Fibroblast of mammary gland (primary cell): ENCODE measurements at places on chromosomes 3 and 15.
A peak's percentile ranks its signal among the peaks of the same experiment; 100 is the strongest.

DNA sequence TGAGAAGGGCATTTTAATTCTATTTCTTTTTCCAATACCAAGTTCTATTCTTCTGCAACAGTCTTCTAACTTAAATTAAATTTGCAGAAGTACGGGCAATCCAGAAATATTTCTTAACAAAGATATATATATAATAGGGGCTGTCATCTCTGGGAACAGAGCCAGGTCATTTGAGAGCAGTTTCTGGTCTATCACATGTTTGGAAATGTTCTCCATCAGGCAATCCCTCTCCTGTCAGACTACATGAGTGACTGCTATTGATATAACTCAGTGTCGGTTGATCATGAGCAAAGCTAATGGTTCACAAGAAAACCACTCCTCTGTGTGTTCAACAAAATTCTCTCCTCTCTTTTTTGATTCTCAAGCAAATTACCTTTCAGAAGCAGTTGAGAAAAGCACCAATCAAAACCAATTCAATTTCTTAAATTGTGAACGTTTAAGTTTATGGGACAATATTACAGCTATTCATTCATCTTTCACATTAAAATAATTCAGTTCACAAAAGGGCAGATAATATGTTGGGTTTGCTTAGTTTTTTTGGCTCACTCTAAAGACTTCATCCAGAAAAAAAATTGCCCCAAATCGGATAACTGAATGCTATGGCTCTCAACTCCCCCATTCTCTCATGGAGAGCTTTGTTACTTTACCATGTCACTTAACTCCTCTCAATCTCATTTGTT is 152.9 kb upstream of the TGFBR2 start:
- peak; percentile 37 for DNase-seq

DNA sequence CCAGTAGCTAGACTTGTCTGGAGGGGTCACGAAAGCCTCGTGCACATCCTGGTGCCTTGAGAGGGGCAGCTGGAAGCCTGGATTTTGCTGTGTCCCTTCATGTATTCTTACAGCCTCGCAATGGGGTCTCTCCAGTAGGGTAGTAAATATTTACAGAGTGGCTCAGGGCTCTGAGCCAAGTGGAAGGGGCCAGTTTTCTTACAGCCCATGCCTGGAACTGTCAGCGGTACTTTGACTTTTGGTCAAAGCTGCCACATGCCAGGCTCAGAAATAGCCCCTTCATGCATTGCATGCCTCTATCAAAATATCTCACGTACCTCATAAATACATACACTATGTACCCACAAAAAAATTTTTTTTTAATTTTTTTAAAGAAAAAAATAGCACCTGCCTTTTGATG is 119.2 kb downstream of the OSBPL10 start:
- no peak for DNase-seq

GRCh38 chr15:73884159-73884558 is 10.8 kb downstream of the TBC1D21 start:
- no peak for DNase-seq

- DNase-seq: peak; percentile 20
Observed at GRCh38 chr15:40695469-40695890, 506 bp downstream of the RAD51 start.

DNA sequence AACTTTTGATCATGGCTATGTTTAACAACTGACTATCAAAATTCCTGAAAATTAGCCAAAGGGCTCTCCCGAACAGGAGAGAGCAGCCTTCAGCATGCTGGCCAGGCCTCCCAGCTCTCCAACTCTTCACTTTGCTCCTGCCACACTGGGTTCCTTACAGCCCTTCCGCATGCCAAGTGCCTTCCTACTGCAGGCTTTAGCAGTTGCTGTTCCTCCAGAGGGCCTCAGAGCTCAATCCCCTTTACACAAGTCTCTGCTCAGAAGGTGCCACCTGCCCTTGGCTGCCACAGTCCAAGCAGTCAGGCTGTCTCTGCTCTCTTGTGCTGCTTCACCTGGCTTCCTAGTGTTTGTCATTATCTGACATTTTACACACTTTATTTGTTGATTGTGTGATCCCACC is 553.1 kb upstream of the PPP2R3A start:
- no peak for DNase-seq

DNA sequence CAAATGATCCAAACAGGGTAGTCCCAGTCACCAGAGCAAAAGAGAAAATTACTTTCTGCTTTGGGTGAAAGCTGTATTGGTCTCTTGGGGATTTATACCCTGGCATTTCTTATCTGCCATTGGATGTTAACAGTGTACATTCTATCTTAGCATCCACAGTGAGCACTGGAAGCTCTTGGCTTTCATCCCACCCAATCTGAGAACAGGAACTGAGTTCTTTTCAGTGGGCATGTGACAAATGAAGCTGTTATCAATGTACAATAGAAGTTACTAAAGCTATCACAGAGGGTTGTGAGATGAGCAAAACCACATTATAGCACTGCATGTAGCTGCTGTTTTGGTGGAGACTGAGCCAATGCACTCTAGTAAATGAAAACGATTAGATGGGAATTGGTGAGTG is 300.7 kb downstream of the TUSC7 start:
- no peak for DNase-seq

DNA sequence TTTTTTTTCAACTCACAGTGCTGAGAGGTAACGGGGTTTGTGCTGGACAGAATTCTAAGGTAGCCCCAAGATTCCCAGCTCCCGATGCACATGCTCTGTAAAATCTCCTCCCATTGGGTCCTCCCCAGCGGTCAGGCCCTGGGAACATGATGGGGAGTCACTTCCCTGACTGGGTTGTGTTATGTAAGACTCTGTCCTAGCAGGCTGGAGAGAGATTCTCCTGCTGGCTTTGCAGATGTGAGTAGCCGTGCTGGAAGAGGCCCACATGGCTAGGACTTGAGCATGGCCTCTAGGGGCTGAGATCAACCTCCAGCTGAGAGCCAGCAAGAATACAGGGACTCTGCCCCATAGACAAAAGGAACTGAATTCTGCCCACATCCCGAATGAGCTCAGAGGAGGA is 83.7 kb upstream of the OXTR start:
- DNase-seq: peak; percentile 25

DNA sequence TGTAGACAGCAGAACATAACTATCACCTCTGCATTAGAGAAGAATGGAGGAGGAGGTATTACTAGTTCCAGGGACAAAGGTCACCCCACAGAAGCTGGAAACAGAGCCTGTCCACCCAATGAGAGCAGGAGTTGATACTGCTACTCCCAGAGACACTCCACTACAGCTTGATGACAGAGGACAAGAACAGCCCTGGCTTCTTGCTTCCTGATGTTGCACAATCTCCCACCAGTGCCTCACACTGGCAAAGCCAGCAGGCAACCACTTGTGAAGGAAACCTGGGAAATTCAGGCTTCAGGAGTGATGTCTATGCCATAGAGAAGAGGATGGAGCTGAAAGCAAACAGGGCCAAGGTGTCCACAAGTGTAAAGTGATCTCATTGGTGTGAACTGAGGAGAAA is 78.0 kb upstream of the POU1F1 start:
- no peak for DNase-seq

GRCh38 chr15:57403566-57404325 is 27.4 kb downstream of the CGNL1 start:
- DNase-seq: no peak

GRCh38 chr15:87681104-87681503 is 575.4 kb downstream of the NTRK3 start:
- DNase-seq: no peak

DNA sequence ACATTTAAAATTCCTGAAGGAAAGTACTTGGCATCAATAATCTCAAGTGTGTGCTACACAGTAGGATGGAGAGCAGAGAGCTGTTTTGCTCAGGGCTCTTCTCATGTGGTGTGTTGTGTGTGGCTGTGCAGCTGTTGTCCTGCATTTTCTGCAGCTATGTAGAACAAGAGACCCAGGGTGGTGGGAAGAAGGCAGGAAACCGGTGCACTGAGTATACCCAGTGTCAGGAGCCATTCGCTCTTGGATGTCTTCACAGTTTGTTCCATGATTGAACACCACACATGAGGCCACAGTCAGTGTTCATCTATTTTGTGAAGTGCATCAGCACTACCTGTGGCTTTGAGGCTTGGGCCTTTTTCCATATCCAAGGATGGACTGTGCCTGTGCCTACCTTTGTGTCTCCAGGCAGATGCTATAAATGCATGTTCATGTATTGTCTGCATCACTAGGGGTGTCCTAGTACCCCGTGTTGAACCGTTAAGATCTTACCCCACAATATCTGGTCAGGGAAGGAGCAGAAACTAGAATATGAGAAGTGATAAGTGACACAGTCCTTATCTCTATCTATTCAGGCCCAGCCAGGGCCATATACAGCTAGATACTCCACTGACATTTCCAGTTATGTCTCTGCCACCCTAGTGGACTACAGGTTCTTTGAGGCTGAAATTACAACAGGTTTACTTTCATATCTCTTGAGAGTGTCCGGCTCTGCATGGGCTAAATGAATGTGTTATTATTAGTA is 194.3 kb downstream of the NR2F2 start:
- DNase-seq: no peak

- DNase-seq: no peak
Observed at GRCh38 chr3:187961366-187961765, 192.6 kb upstream of the LPP start.

DNA sequence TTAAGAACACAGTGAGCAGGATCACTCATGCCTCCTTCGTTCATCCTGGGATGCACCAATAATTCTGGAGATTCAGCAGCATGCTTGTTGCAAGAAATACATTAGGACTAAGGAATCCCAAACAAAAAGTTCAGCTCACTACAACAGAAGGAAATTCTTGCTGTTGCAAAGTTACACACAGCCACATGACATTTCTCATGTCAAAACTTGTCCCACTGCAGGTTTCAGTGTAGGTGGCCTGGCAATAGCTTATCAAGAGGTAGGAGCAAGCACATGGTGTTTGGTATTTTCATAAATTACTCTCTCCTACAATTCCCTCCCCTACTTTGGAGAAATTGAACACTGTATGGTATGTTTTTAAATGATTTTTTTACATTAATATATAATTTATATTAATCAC is 399.6 kb upstream of the EPHA3 start:
- no peak for DNase-seq

DNA sequence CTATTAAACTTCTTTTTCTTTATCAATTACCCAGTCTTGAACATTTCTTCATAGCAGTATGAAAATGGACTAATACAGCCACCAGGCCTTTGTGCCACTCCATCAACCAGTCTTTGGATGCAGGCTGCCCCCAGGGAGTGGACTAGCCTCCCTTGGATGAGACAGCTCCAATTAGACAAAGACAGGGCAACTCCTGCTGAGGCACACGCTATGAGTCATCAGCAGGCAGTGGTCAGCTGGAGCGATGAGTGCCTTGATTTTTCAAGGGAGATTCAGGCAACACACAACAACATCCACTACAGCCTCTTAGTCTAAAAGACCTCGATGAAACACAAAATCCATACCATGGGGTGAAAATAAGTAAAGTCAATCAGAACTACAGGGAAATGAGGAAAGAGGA is 160.1 kb downstream of the ARRDC4 start:
- peak; percentile 61 for DNase-seq

GRCh38 chr15:56744701-56745683 is 11.7 kb upstream of the ZNF280D start:
- DNase-seq: no peak

GRCh38 chr15:95494971-95495541 is 835.4 kb upstream of the NR2F2 start:
- no peak for DNase-seq

- DNase-seq: no peak
Observed at GRCh38 chr3:139251529-139251928, 92.3 kb upstream of the MRPS22 start.

DNA sequence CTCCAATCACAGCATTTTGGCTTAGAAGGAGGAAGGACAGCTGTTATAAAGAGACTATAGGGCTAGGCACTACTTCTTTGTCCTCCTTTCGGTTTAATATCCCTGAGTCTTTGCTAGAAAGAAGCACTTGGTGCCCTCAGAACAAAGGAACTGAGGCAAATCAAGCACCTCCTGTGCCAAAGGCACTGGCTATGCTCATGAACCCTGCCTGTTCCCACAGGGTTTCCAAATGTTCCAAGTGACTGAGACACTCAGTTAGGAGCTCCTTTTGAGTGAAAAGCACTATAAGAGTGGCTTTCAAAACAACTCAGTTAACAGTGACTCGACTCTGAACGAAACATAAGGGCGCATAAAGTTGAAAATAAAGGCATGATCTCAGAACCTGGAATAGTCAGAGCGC is 25.0 kb downstream of the TBC1D2B start:
- no peak for DNase-seq

GRCh38 chr15:35458176-35458856 is 87.6 kb downstream of the DPH6 start:
- DNase-seq: peak; percentile 45

DNA sequence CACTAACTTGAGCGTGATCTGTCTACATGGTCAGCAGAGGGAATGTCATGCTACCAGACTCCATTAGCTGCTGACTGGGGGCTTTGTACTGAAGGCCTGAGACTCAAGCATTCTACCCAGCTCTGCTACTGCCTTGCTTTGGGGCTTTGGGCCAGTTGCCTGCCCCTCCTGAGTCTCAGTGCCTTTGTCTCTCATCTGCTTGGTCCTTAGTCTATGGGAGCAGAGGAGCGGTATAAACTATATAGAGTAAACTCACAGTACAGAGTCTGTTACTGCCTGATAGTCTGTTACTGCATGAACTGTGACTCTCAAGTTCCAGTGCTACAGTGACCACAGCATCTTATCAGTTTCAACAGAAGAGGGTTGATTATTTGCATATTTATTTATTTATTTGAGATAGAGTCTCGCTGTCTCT is 38.5 kb upstream of the C15orf39 start:
- no peak for DNase-seq

DNA sequence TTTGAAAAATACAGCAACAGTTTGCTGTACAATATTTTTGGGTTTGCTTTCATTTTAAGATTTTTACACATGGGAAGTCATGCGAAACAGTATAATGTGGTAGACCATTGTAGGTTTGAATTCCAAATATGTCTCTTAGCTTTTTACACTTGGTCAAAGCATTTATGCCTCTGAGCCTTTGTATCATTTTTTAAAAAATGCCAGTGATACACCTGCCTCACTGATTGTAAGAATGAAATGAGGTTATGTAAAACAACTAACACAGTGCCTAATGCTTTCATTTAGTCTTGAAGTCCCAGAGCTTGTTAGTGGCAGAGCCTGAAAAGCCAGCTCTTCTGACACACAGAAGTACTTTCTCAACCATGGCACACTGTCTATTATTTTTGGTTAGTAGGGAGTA is 202.0 kb downstream of the UBE2E2 start:
- no peak for DNase-seq

GRCh38 chr3:180352261-180352660 is 249.7 kb upstream of the TTC14 start:
- DNase-seq: no peak

DNA sequence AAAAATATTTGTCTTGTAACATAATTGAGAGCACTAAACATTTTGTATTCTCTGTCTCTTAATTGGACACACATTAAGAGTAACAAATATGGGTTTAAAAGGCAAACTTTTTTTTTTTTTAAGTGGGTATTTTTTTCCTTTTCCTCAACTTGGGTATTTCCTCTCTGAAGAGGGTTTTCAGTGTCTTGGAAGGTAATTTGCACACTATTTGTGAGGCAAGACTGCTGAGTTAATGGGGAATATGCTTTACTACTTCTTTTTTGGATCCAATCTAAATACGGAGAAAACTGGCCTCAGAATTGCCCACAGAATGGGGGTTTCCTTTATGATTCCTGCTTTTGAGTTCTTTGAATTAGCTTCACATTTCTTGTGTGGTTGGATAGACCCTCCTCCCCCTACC is 105.2 kb downstream of the FNDC3B start:
- DNase-seq: no peak
